Stimulated activated naive CD4-positive, alpha-beta T cell treated with Interleukin-2 at 50 U/mL for 16 hours (primary cell): ENCODE measurements at places on chromosomes 16 and 17.

DNA sequence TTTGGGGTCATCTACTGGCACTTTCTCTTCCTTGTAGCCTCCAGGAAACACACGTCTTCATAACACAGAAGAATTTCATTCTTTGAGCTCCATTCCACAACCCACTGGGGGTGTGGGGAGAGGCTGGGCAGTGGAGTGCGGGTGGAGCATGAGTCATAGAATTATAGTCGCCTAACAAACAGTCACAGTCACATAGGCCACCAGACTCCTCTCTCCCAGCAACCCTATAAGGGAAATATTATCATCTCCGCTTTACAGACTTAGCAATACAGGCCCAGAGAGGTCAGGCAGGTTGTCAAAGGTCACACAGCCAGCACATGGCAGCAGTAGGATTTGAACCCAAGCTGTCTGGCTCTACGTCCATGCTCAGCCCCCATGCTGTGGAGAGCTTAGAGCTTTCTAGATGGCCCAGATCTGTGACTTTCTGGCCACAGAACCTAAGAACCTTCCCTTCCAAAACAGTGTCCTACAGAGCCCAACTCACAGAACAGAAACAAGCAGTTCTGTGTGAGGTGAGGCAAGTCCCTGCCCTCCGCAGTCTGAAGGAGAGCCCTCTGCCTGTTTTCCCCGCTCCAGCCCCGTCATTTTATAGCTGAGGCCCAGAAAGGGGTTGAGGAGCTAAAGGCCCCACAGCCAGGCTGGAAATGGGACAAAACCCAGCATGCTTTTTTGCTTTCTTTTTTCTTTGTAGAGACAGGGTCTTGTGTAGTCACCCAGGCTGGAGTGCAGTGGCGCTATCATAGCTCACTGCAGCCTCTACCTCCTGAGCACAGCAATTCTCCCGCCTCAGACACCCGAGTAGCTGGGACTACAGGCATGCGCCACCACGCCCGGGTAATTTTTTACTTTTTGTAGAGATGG, 10.7 kb upstream of the LITAF start:
- no peak for DNase-seq

DNA sequence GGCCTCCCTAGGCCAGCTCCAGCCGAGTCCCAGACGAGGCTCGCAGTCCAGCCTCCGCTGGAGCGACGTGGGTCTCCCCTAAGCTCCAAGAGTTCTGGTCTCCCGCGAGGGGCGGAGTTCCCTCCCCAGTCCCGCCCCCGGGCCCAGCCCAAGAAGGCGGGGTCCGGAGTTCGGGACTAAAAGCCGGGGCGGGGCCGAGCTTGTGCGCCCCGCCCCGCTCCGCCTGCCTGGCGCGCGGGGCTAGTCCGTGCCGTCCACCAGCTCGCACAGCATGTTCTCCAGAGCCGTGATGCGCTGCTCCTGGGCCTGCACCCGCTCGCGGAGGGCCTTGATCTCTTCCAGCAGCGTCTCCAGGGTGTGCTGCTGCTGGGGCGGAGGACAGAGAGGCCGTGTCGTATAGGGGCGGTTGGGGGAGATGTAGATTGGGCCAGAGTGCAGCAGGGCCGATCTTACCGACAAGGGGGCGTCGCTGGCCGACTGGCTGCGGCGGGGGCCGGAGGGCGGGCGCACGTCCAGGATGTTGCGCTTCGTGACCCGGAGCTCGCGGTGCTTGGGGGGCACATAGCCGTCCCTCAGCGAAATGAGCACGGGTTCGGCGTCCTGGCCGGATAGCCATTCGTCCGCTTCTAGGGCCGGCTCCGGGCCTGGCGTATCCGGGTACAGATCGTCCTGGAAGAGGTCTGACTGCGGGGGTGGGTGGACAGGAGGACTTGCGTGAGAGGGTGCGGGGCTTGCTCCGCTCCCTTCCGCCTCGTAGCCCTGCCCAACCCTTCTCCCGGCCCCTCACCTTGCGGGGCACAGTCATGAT, 7.0 kb downstream of the CORO6 start:
- peak; percentile 79 for DNase-seq

GRCh38 chr17:7589204-7589868, 558 bp downstream of the SOX15 start:
- peak; percentile 38 for DNase-seq

GRCh38 chr16:50671644-50672260, 9.4 kb downstream of the SNX20 start:
- peak; percentile 18 for DNase-seq

DNA sequence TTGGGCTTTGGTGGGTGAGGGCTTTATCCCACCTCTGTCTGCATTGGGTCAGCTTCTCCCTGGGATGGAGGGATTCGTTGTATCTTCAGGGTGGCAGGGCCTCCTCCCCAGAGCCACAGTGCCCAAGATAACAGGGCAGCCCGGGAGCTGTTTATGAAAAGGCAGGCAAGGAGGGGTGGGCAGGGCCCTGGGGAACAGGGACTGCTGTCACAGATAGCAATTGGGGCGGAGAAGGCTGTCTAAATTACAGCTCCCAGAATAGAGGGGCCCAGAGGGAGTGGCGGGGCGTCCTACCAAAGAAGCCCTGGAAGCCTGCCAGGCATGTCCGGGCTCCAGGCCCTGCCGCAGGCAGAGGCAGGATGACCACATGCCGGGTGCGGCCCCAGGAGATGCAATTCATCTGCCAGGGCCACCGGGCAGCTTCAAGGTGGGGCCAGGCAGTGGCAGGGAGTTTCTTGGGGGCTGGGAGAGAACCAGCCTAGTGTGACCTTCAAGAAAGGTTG, 18.8 kb upstream of the PHOSPHO1 start:
- no peak for DNase-seq
